Kidney (tissue), 22 donors: ENCODE measurements at places on chromosomes 3 and 15. TPM values are rescaled to one million over a fixed set of nuclear protein-coding genes. Genes with fewer than 3 reads are reported as not detected.

DNA sequence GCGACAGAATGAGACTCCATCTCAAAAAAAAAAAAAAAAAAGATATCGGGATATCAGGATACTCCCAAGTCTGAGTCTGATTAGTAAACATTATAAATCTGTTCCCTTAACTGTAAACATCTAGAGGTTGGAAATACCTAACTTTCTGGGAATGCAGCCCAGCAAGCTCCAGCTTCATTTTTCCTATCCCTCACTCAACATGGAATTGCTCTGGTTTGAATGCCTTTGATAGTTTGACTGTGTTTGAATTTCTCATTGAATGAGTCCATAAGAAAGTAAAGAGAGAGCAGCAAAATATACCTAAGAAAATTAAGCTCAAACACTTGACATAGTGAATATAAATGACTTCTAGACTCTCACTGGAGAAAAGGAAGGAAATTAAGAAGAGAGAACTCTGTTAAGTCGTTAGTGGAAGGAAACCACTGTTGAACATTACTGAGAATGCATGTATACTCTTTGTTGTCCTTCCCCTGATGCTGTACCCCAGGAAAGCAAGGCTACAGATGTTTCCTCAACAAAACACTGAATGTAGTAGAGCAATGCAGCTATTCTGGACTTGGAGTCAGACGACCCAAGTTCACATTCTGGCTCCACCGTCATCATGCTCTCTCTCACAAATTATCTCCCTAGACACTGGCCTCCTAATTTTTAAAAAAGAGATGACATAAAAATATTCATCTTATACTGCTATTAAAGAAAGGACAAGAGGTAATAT lies 62.4 kb downstream of the CD200 start:
- no peaks in the 10 kb centered on the region for H3K27me3 ChIP-seq
- peaks cover 9% of the 10 kb centered on the region for H3K4me1 ChIP-seq
- DNase-seq: peak; percentile 69
- H3K36me3 ChIP-seq: no peaks in the 10 kb centered on the region
- no peak overlapping the region for H3K4me3 ChIP-seq
- no peak overlapping the region for H3K27ac ChIP-seq

- no peak for DNase-seq
- H3K4me3 ChIP-seq: no peak overlapping the region
- no peaks in the 10 kb centered on the region for H3K27me3 ChIP-seq
- H3K4me1 ChIP-seq: no peaks in the 10 kb centered on the region
These were observed 1.1 kb upstream of the SPINK8 start for GRCh38 chr3:48334605-48335004.

DNA sequence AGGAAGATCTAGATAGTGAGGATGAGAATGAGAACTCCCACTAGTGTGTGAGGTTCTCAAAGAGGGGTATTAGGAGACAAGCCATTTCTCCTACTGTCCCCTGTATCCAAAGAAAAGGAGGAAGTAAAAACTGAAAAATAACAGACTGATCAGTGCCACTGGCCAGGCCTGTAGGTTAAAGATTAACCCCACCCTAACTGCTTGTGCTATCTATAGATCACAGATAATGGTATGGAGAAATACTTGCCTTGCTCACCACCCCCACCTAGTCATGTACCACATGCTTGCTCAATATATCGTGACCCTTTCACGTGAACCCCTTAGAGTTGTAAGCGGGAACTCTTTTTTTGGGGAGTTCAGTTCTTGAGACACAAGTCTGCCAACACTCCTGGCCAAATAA lies 519.7 kb upstream of the FRG2C start:
- H3K4me1 ChIP-seq: no peaks in the 10 kb centered on the region
- H3K4me3 ChIP-seq: no peak overlapping the region
- no peaks in the 10 kb centered on the region for H3K27me3 ChIP-seq
- H3K36me3 ChIP-seq: no peaks in the 10 kb centered on the region
- DNase-seq: no peak

DNA sequence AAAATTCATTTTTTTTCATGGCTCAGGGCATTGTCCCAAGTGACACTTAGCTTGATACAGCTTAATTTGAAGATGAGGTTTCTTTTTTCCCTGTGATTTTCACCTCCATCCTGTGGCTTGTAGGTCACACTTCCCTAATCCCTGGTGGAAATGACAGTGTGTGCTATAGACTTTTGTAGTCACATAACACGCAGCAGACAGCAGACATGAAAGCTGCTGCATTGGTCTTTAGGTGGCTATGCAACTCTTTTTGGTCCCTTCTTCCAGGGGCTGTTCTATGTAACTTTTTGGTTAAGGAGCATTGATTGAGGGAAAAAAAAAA lies 38.8 kb downstream of the TRAK1 start:
- no peak overlapping the region for H3K4me3 ChIP-seq
- no peak overlapping the region for H3K27ac ChIP-seq
- no peaks in the 10 kb centered on the region for H3K36me3 ChIP-seq
- H3K4me1 ChIP-seq: peaks cover 3% of the 10 kb centered on the region
- no peaks in the 10 kb centered on the region for H3K27me3 ChIP-seq

GRCh38 chr3:78086150-78086549 lies 1046.3 kb downstream of the ROBO2 start:
- H3K27me3 ChIP-seq: no peaks in the 10 kb centered on the region
- no peaks in the 10 kb centered on the region for H3K4me1 ChIP-seq
- H3K36me3 ChIP-seq: no peaks in the 10 kb centered on the region
- no peak overlapping the region for H3K27ac ChIP-seq
- H3K4me3 ChIP-seq: no peak overlapping the region
- no peak for DNase-seq

- no peak for DNase-seq
- H3K36me3 ChIP-seq: no peaks in the 10 kb centered on the region
- H3K27ac ChIP-seq: no peak overlapping the region
- no peak overlapping the region for H3K4me3 ChIP-seq
These were observed 464.3 kb upstream of the RGMA start for GRCh38 chr15:93553167-93553935.

DNA sequence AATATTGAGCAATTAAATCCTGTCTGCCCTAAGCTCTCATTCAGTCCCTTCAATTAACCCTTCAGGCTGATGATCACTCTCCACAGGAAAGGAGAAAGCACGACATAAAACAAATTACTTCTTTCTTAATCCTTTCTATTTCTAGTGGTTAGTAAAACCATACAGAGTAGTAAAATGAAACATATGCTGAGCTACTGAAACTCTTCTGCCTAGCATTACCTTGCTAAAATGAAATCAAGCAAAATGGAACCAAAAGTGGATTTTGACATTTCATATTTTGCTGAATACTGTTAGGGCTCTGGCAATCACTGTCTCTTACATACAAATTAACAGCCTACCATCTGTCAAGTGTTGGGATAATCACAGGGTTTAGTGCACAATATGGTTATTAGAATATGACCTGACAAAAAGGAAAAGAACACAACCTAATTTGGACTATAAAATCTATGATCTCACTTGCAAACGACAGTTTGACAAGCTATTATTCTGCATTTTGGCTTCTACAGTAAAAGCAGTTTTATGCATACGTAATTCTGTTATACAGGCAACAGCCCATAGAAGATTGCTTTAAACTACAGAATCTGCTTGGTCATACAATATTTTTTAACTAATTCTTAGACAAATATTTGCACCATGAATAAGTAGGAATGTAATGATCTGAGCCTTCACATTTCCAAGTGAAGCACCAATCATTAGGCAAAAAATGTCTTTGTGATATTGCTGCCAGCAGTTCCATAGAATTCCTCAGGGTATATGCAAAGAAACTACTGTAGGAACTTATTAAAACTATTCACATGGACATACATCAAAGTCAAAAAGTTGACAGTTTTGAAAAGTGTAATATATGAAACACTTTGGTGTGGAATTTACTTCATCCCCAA lies 105.0 kb downstream of the FHIT start:
- DNase-seq: no peak
- H3K36me3 ChIP-seq: no peaks in the 10 kb centered on the region
- H3K27me3 ChIP-seq: no peaks in the 10 kb centered on the region
- no peak overlapping the region for H3K4me3 ChIP-seq

DNA sequence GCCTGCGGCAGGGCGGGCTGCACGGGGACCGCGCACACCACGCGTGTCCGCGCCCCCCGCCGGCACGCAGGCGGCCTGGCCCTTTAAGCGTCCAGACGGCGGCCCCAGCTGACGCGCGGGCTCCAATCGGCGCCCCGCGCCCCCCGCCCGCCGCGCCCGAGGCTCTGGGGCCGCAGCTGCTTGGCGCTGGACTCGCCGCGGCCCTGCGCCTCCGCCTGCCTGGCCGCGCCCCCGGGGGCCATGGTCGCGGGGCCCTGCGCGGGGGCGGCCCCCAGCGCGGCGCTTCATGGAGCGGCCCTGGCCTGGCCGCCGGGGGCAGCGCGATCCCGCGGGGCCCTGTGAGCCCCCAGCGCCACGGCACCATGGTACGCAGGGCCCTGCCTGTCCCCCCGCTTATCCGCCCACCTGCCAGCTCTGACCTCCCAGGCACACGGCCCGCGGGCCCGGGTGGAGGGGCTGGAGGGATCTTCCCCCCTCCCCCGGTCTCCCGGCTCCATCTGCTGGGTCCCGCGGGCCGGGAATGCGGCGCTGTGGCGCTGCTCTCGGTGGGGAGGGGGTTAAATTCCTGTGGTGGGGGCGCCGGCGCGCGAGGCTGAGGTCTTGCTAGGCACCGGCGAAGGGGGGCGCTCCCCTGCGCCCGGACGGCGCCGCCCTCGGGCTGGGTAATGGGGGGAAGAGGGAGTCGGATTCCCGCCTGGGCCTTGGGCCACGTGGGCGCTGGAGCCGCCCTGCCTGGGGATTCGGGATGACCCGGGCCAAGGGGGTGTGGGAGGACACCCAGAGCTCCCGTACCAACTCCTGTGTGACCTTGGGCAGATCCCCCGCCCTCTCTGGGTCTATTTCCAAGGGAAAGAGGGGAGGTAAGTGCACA lies 1.1 kb downstream of the ZBTB47 start:
- peak overlapping the region; percentile 74 for H3K27ac ChIP-seq
- peak; percentile 90 for DNase-seq
- no peaks in the 10 kb centered on the region for H3K36me3 ChIP-seq
- H3K4me1 ChIP-seq: peaks cover 10% of the 10 kb centered on the region

DNA sequence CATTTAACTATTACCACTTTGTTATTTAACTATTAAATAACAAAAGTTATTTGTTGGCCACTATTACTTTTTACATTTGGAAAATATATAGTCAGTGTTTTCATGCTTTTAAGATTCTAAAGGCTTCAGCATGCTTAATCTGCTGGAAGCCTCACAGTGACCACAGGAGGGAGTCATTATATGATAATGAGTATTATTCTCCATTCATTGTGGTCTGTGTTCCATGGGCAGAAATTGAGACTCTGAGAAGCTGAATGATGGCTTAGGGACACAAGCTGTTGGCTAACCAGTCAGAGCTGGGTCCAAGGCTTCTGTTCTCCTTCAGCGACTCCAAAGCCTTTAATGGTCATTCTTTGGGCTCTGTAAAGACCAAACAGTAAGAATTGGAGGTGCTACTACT lies 64.7 kb downstream of the BFSP2 start:
- H3K27me3 ChIP-seq: no peaks in the 10 kb centered on the region
- no peak overlapping the region for H3K4me3 ChIP-seq
- H3K27ac ChIP-seq: no peak overlapping the region

DNA sequence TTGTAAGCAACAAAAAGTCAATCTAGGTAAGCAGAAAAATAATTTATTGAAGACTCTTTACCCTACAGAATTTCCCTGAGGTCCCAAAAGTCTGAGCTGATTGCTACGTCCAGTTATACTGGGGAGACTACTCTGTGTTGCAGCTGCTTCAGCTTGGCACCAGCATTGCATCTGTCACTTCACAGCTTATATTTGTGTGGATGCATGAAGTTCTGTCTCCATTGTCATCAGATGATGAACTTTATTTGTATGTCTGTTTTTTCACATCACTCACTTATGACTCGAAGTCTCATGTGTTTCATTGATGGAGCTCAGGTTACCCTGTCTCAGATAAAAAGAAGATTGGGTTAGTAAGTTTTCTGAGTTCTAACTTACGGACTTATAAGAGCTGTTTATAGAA lies 75.3 kb upstream of the LRRFIP2 start:
- no peaks in the 10 kb centered on the region for H3K27me3 ChIP-seq
- no peak overlapping the region for H3K4me3 ChIP-seq
- no peak overlapping the region for H3K27ac ChIP-seq
- H3K36me3 ChIP-seq: peaks cover 10% of the 10 kb centered on the region
- H3K4me1 ChIP-seq: peaks cover 20% of the 10 kb centered on the region

GRCh38 chr3:25982756-25983155 lies 192.9 kb downstream of the OXSM start:
- H3K4me3 ChIP-seq: no peak overlapping the region
- no peaks in the 10 kb centered on the region for H3K36me3 ChIP-seq
- no peak overlapping the region for H3K27ac ChIP-seq
- H3K27me3 ChIP-seq: no peaks in the 10 kb centered on the region
- no peaks in the 10 kb centered on the region for H3K4me1 ChIP-seq

DNA sequence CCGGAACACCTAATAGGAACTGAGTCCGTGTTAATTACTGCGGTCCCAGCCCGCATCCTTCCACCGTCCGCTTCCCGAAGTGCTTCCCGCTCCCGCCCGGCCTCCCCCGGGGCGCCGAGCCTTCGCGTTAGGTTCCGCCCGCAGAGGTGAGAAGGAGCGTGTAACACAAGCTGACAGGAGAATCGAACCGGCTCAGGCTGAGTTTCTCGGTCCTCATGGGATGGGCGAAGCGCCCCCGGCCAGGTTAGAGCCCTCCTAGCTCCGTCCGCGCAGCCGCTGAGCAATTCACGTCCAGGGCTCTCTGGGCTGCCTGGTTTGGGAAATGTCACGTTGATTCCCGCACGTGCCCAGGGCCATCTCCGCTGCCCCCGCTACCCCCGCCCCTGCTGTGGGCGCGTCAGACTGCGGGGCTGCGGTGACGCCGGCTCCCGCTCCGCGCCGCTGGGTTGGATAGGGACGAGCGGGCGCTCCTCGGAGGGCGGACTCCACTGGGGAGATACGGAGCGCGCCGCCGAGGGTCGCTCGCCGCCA lies 954 bp downstream of the CLDN11 start:
- peaks cover 4% of the 10 kb centered on the region for H3K27me3 ChIP-seq
- H3K36me3 ChIP-seq: no peaks in the 10 kb centered on the region
- peaks cover 7% of the 10 kb centered on the region for H3K4me1 ChIP-seq
- H3K4me3 ChIP-seq: peak overlapping the region; percentile 68

- H3K36me3 ChIP-seq: no peaks in the 10 kb centered on the region
- no peak for DNase-seq
These were observed 163.3 kb downstream of the EPHA6 start for GRCh38 chr3:96977671-96978070.

DNA sequence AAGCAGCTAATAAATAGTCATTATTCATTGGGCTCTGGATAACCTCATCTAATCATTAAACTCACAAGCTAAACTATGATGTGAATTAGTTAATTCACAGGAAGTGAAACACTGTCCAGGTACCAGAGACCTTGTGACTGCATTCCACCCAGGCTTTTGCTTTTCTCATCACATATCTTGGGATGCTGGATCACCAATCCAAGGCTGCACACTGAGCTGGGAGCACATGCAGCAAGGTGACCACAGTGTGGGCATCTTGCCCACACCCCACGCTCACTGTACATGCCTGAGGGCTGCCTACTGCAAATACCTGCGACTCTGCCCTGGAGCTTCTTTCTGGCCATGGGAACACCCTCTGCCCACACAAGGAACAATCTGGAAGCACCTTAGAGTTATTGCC lies 40.6 kb upstream of the TNFAIP8L3 start:
- no peak overlapping the region for H3K27ac ChIP-seq
- no peaks in the 10 kb centered on the region for H3K4me1 ChIP-seq
- no peaks in the 10 kb centered on the region for H3K27me3 ChIP-seq
- peak; percentile 4 for DNase-seq

The NPAP1 gene
- total RNA-seq: 0.19 TPM

The PROK2 gene
- total RNA-seq: 0.25 TPM

The DCBLD2 gene
- 39.3 TPM for total RNA-seq

The PSMD2 gene
- total RNA-seq: 149 TPM

The SMCO1 gene
- not detected for total RNA-seq

The LMLN gene
- total RNA-seq: 10.5 TPM

The SLC22A14 gene
- 0.19 TPM for total RNA-seq

The VWA5B2 gene
- total RNA-seq: 0.25 TPM

The INSYN1 gene
- 4.2 TPM for total RNA-seq
